ENCODE measurements at places on chromosomes 2 and 18.

DNA sequence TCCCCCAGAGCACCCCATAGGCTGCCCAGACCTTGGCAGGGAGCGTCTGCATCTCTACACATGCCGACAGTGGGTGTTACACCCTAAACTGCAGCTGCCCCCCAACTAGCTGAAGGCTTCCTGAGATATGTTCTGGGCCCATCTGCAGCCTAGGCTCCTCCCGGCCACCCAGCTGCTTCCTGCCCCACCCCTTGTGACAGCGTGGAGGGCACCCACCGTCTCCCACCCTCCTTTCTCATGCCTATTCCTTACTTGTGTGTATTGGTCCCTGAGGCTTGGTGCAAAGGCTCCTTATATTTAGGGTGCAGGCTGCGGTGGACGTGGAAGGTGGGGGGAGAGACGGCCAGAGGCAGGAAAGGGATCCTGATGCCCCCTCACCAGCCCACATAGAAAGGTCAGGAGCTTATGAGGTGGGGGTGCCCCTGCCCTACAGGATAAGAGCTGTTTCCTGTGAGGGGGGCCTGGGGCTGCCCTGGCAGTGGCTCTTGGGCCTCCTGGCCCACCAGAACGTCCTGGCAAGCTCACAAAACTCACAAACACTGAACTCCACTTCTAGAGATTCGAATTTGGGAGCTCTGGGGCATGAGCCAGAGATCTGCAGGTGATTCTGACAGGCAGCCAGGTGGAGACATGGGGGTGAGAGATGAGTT lies 7.3 kb upstream of the PROM2 start:
- DNase-seq = no peak
- no peak overlapping the region for H3K4me3 ChIP-seq
- no peaks in the 10 kb centered on the region for H3K4me1 ChIP-seq

GRCh38 chr2:162126111-162126519 lies 25.9 kb downstream of the GCG start:
- H3K27ac ChIP-seq = no peak overlapping the region
- H3K27me3 ChIP-seq = no peaks in the 10 kb centered on the region
- H3K4me1 ChIP-seq = peaks cover 15% of the 10 kb centered on the region
- no peak for DNase-seq
- H3K36me3 ChIP-seq = no peaks in the 10 kb centered on the region

DNA sequence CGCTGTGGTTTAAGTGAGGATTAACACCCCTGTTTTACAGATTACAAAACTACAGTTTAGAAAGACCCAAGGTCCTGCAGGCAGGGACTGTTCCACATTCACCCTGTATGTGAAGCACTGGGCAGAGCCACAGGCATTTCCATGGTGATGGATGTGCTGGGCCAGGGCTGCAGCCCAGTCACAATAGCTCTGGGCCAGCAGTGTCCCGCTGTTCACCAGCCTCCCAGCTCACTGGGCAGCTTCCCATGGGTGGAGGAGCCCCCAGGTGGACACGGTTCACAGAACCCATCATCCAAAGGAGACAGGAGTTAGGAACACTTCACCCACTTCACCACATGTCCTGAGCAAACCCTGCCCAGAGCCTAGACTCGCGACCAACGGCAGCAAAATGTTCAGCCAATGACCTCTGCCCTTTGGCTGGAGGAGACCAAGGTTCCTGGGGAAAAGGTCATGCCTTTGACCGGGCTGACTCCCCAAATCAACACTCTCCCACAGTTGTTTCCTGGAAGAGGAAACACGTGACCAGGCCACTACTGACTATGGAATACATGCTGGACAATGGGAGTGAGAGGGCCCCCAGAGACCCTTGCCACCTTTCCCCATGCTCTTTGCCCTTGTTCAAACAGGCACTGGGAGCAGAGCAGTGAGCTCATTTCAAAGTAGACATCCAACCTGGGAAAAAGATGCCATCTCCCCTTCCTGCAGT lies 28.0 kb upstream of the SLC35F6 start:
- peaks cover 3% of the 10 kb centered on the region for H3K27me3 ChIP-seq
- no peaks in the 10 kb centered on the region for H3K36me3 ChIP-seq
- peaks cover 3% of the 10 kb centered on the region for H3K4me1 ChIP-seq
- DNase-seq = no peak
- H3K4me3 ChIP-seq = no peak overlapping the region
- H3K27ac ChIP-seq = no peak overlapping the region

GRCh38 chr18:49170145-49170544 lies 219.4 kb upstream of the SMAD7 start:
- H3K27ac ChIP-seq = no peak overlapping the region
- no peak for DNase-seq
- H3K36me3 ChIP-seq = peaks cover 15% of the 10 kb centered on the region

DNA sequence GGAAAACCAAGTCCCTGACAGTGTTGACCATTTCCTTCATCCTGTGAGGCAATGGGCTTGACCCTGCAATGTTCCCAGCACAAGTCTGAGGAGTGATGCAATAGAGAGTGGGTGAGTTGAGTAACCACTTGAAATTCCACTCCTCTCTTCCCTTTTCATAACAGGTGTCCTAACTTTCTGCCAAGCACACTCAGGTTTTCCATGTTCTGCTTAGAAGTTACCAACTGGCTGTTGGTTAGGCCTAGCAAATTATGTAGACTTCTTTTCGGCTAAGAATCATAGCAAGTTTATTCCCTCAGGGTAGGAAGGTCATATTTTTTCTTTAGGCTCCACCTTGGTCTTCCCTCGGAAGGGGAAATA lies 11.5 kb downstream of the GNLY start:
- no peaks in the 10 kb centered on the region for H3K36me3 ChIP-seq
- H3K27me3 ChIP-seq = peaks cover 7% of the 10 kb centered on the region
- peaks cover 29% of the 10 kb centered on the region for H3K4me1 ChIP-seq
- DNase-seq = no peak
- H3K4me3 ChIP-seq = no peak overlapping the region
- H3K27ac ChIP-seq = no peak overlapping the region

DNA sequence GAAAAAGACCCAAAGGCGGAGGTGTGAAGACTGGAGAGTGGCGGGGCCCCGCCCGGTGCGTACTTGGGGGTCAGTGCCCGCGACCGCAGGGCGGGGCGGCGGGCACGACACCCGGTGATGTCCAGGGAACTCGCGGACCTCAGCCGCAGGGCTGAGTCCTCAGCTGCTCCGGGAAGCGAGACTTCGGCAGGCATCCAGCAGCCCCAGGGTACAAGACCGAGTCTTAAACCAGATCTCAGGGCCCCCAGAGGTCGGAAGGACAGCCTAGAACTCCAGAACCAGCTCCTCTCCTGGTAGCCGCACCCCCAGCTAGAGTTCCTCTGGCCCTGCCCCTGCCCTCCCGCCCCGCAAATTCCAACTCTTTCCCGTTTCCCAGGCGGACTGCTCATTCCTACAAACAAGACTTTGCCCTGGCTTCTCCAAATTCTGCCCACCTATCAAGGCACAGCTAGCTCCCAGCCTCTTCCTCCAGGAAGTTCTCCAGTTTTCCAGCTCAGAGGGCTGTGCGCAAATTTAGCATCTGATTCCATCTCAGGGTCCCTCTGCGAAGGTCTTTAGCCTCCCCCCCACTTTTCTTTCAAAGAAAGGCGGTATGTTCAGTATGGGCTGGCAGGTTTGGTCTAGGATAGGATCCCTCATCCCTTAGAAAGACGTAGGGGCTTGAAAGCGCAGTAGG lies 26.0 kb upstream of the NOTO start:
- H3K36me3 ChIP-seq = no peaks in the 10 kb centered on the region
- peaks cover 31% of the 10 kb centered on the region for H3K4me1 ChIP-seq
- peak overlapping the region; percentile 71 for H3K4me3 ChIP-seq
- peak overlapping the region; percentile 63 for H3K27ac ChIP-seq
- DNase-seq = peak; percentile 43
